ENCODE measurements at places on chromosomes 3 and 15.

GRCh38 chr15:43329217-43329959 lies 985 bp downstream of the LCMT2 start:
- DNase-seq: peak; percentile 33

GRCh38 chr15:73375755-73376305 lies 7.1 kb upstream of the HCN4 start:
- no peak for DNase-seq

- no peak for DNase-seq
Measured at GRCh38 chr15:85614059-85614458, 180.7 kb downstream of the KLHL25 start.

- DNase-seq: no peak
Measured at GRCh38 chr3:139230391-139230790, 113.4 kb upstream of the MRPS22 start.

DNA sequence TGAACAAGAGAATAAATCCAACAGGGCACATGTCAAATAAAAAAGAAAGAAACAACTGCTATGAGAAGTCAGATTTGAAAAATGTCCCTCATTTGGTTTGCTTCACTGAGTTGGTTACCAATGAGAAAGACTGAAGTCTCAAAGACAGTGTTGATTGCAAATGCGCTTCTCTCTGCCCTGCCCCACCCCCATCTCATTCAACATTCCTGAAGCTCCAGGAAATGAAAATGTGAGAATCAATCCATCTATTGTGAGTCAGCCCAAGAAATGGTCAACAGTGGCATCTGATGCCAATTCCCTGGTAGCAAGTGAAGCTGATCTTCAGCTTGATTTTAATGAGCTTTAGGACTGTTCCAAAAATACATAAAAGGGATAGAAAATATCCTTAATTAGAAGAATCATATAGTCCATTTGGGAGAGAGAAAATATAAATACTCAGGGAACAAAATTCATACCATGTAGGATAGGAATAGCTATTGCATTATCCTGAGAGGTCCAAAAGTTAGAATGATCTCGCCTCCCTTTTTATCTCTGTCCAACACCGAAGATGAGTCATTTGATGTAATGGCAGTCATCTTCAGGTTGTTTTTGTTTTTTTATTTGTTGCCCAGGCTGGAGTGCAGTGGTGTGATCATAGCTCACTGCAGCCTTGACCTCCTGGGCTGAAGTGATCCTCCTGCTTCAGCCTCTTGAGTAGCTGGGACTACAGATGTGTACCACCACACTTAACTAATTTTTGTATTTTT lies 200.3 kb upstream of the UMPS start:
- DNase-seq: no peak

DNA sequence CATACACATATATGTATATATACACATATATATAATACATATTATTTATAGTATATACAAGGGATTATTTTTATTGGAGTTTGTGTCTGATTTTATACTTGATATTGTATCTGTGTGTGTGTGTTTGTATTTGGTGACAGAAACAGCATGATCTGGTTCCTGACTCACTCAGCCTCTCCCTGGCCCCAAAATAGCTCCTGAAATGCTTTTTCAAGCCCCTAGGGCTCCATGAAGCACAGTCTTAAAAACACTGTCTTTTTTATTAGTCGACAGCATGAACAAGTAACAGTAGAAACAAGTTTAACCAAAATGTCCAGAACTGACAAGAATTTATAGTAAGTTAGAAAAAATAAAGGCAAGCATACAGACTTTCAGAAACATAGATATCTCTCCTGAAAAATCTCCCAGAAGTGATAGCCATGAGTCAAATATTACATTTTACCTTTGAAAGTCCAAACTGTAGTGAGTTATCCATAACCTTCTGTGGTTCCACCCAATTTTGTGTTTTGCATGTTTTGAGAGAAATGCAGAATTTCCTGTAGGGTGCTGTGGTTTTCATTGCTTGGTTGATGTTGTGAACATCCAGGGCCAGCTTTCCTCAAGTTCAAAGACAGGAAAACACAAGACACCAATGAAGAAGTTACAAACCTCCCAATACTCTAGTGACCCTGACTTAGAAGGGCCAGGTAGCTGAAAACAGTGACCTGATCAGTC lies 98.5 kb upstream of the CCDC80 start:
- DNase-seq: peak; percentile 67

DNA sequence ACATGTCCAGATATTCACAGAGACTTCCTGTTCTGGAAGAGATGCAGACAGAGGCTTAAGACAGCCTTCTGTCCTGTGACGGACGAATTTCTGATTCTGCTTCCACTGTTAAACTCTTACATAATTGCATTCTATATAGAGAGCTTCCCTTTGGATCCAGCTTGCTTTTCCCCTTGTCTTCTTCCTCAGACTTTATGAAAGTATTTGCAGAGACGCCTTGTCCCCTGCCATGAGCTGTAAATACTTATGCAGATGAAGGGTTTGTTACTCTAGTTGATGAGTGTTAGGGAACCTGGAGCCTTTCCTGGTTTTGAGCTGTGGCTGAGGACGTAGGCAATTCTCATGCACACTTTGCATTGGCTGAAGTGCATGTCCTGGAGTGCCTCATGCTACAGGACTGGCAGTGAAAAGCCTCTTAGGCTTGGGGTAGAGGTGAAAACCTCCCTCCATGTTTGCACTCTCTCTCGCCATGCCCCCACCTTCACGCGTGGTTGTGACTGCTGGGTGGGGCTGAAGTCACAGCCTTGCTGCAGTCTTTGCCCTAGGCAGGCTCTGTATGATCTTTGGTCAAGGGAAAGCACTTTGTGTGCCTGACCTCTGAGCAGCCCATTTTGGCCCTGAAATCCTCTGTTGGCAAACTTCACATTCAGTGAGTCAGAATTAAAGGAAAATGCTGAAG lies 286.6 kb downstream of the PTPRG start:
- no peak for DNase-seq

DNA sequence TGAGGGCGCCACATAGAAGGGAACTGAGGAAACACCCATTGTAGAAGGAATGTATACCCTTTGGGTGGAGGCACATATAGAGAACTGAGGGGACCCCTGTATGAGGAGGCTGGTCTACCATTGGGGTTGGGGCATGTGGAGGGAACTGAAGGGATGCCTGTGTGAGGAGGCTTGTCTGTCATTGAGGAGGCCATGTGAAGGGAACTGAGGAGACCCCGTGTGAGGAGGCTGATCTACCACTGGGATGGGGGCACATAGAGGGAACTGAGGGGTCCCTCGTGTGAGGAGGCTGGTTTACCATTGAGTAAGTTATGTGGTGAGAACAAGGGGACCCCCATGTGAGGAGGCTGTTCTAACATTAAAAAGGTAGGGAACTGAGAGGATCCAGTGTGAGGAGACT lies 156.1 kb downstream of the FBLN2 start:
- no peak for DNase-seq

DNA sequence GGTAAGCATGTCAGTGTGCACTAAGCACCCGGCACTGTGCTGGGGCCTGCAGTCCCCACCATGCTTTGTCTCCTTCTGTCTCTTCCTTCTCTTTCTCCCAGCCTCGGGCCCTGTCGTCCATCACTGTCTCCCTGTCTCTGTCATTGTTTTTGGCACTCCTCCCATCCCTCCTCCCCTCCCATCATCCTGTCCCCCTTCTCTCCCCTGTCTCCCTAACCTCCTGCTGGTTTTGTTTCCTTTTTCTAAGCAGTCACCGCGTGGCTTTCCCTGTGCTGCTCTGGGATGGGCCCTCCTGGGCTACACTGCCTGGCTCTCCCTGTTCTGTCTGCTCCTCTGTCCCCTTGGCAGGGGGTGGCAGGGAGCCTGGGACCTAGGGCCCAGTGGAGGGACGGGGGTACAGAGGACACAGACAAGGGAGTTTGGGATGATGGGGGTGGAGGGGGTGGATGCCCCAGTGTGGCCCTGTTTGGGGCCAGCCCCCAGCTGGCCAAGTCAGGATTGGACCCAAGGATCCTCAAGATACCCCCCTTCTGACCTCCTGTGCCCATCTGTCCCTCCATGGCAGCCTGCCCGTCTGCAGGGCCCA lies 5.7 kb downstream of the CHST13 start:
- no peak for DNase-seq

DNA sequence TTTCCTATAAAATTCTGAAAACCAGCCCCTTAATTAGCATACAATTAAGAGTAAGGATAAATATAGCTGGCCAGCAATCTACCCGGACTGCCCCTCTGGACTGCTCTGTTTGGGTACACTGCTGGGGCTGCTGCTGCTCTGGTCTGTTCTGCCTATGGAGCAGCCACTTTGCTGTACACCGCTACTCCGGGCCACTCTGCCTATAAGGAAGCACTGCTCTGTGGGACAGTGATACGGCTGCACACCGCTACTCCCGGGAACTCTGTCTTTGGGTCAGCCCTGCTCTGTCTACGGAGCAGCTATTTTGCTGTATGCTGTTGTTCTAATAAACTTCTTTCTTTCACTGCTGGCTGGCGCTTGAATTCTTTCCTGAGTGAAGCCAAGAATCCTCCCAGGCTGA lies 316.5 kb upstream of the PLSCR5 start:
- no peak for DNase-seq

GRCh38 chr3:159151130-159151529 lies 349.3 kb downstream of the MFSD1 start:
- DNase-seq: peak; percentile 21

GRCh38 chr3:151085227-151085888 lies at the start of gene MED12L:
TSS of gene MED12L (plus strand) at chr3:151085664. CDS start at chr3:151086927, 1,263 bp downstream.
- peak; percentile 52 for DNase-seq

Data from myocyte (in vitro differentiated cells).